GOT3 (cell line): ENCODE measurements at places on chromosomes 1 and 21.

- no peak for DNase-seq
Observed at GRCh38 chr1:206047271-206047670, 5.7 kb upstream of the RHEX start.

DNA sequence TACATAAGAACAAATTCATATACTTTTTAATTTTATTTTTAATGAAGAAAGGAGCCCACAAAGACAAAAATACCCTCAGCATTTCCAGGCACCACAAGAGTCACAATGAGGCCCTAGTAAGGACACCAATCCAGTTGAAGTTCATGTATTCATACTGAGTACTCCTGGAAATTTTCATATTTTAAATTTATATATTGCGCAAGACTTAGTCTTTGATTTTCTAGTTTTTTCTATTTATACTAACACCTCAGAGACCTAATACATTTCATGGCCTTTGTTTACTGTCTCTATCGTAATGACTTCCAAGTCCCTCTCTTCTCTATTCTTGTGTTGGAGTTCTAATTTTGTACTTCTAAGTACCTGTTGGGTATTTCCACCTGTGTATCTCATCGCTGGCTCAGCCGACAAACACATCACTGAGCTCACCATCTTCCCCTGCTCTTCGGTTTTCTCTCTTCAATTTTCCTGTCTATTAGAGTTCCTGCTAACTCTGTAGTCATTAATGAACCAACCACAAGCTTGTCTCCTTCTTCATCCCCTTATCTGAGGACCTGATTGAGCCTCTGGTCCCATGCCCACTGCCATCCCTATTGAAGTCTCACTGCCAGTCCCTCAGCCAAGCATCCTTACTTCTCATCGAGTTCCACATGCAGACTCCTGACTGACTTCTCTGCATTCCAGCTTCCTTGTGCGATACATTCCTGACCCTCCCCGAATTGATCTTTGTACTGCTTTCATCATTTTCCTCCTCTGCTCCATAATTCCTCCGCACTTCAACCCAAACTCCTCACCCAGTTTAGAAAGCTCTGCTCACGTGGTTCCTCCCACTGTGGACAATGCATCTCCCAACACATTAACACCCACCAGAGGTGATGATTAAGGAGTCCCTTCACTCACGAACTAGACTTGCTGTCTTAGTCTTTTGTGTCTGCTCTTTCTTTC, 17.3 kb upstream of the IRF2BP2 start:
- DNase-seq = no peak

DNA sequence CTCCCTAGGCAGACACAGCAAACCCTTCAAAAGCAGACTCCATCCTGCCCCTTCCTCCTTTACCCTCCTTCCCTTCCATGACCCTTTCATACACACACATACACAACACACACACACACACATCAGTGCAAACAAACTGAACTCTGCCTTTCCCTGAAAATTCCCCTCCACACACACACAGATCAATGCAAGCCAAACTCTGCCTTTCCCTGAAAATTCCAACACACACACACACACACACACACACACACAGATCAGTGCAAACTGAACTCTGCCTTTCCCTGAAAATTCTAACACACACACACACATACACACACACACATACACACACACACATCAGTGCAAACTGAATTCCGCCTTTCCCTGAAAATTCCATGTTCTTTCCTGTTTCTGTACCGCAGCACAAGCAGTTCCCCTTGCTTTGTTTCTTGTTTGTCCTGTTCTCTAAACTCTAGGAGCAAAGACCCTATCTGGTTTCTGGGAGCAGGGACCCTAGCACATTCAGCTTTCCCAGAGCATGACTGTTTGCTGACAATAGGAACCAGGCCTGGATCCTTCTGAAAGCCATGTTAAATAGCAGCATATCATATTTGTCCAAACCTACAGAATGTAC, 91.0 kb downstream of the PTPN14 start:
- no peak for DNase-seq

- no peak for DNase-seq
Observed at GRCh38 chr1:59494145-59494833, 197.4 kb downstream of the FGGY start.

DNA sequence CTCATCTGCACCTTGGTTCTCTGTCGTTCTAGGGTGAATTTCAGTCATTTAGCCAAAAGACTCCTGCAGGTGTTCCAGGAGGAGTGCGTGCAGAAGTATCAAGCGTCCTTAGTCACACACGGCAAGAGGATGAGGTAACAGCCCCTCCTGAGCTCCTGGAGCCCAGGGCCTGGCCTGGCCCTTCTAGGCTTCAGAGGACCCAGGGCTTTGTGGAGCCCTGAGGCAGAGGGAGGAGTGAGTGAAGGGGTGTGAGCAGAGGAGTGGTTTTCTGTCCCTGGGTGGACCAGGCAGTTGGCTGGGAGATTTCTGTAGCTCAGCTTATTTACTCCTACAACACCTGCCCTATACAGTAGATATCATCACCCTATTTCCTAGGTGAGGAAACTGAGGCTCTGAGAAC, 15.7 kb upstream of the RASSF5 start:
- DNase-seq = no peak

DNA sequence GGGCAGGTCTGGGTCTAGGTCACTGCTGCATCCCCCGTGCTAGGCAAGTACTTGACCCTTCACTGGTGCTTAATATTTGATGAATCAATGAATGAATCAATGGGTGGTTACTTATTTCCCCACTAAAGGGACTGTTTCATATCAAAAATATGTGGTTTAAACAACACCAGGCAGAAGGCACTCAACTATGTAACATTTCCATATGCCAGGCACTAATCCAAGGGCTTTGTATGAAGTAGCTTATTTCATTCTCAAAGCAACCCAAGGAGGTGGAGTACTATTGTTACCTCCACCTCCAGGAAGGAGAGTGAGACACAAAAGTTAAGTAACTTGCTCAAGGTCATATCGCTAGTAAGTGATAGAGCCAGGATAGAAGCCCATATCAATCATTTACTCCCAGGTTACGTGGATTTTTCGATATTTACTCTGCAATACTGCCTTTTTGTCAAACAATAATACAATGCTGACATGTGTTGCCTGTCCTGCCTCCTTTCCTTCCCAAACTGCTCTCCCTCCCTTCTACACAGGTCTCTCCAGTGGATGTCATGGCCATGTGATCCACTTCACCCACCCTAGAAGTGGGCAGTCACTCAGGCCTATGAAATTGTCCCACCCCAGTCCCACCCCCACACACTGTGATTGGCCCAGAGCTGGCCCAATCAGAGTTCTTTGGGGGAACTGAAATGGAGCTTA, 142.8 kb downstream of the ETS2 start:
- no peak for DNase-seq

DNA sequence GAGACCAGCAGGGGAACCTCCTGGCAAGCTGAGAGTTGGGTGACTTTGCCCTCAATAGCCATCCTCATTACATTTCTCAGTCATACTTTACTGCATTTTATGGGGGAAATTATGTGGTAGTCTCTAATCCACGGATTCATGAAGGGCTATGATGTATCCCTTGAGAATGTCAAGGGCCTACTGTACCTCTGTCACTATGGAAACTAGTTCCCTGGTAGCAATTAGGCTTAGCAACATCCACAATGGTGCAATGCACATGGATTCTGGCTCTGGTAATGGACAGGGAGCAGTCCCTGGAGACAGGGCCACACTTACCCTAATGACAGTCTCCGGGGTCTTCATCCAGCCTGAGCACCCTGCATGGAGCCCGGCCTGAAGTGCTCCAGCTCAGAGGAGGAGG, 26.5 kb downstream of the LRRN2 start:
- DNase-seq = no peak
